ENCODE measurements at places on chromosomes 2 and 18.

DNA sequence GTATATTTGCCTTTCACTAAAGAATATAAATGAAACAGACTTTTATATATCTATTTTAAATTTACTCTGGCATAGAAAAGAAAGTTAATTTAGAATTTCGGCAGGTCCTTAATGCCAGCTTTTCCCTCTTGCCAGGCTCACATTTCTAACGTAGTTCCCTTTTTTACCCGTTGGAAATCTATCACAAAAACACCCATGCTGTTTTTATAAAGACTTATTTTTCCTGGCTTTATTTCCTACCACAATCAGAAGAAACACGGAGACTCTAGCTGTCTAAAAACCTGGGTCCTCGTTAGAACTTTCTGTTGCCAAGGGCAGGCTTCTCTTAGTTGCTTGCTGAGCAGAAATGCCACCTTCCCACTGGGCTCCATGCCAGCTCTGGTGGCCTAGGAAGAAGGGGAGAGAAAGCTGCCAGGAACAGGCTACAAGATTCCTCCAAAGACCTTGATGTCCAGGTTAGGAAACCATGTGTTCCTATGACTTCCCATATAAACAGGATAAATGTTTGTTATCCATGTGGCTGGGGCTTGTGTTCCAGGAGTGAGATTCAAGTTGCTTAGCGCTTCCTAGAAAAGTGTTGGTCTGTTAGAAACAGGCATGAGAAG lies 17.8 kb upstream of the TMEM18 start:
- H3K27me3 ChIP-seq = no peaks in the 10 kb centered on the region
- H3K4me1 ChIP-seq = peaks cover 15% of the 10 kb centered on the region
- H3K27ac ChIP-seq = no peak overlapping the region
- no peak for DNase-seq

DNA sequence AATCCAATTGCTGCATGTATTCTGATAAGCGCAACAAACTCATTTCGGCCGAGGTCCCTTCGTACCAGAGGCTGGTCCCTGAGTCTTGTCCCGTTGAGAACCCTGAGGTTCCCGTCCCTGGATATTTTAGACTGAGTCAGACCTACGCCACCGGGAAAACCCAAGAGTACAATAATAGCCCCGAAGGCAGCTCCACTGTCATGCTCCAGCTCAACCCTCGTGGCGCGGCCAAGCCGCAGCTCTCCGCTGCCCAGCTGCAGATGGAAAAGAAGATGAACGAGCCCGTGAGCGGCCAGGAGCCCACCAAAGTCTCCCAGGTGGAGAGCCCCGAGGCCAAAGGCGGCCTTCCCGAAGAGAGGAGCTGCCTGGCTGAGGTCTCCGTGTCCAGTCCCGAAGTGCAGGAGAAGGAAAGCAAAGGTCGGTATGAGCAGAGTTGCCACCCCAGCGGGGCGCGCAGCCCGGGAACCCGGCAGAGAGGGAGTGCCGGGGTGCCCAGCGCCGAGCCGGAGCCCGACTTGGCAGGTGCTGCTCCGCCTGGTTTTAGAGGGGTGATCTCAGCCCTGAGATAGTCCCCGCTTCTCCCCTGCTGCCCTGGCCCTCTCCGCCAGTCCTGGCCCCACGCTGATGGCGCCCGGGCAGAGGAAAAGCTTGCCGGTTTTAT lies 714 bp downstream of the HOXD10 start:
- no peak overlapping the region for H3K27ac ChIP-seq
- peaks cover 98% of the 10 kb centered on the region for H3K27me3 ChIP-seq
- H3K36me3 ChIP-seq = peaks cover 3% of the 10 kb centered on the region
- no peak for DNase-seq

GRCh38 chr2:75751360-75751759 lies 40.6 kb upstream of the GCFC2 start:
- H3K4me3 ChIP-seq = no peak overlapping the region
- H3K27me3 ChIP-seq = no peaks in the 10 kb centered on the region
- H3K27ac ChIP-seq = no peak overlapping the region
- H3K36me3 ChIP-seq = no peaks in the 10 kb centered on the region
- H3K4me1 ChIP-seq = peaks cover 15% of the 10 kb centered on the region

- H3K4me1 ChIP-seq = peaks cover 38% of the 10 kb centered on the region
- peaks cover 21% of the 10 kb centered on the region for H3K27me3 ChIP-seq
- peak; percentile 27 for DNase-seq
- no peak overlapping the region for H3K27ac ChIP-seq
- no peaks in the 10 kb centered on the region for H3K36me3 ChIP-seq
Measured at GRCh38 chr2:861655-862354, 88.8 kb upstream of the SNTG2 start.

DNA sequence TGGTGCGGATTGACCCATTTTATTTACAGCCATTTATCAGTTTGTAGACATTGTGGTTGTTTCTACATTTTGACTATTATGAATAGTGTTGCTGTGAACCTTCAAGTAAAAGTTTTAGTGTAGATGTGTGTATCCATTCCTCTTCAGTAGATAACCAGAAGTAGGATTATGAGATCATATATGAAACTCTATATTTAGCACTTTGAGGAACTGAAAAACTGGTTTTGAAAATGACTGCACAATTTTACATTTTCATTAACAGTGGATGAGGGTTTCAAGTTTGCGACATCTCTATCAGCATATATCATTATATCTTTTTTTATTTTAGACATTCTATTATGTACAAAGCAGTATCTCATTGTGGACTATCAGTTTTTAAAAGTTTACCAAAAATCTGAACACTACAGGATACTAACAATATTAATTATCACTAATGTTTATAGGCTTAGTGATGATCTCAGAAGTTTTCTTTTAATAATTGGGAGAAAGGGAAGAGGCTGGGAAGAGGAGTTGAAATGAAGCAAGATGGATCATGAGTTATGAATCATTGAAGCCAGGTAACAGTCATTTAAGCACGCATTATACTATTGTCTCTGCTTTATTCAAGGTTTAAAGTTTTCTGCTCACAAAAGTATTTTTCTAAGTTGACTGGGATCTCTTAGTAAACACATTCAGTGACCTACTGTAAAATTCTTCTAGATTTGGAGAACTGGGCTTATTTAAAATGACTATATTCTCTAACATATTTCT lies 329.0 kb upstream of the LRATD1 start:
- no peak for DNase-seq
- no peaks in the 10 kb centered on the region for H3K36me3 ChIP-seq
- no peak overlapping the region for H3K27ac ChIP-seq
- H3K4me3 ChIP-seq = no peak overlapping the region
- H3K27me3 ChIP-seq = no peaks in the 10 kb centered on the region

GRCh38 chr2:188196343-188197008 lies 95.2 kb upstream of the GULP1 start:
- no peak overlapping the region for H3K4me3 ChIP-seq
- H3K4me1 ChIP-seq = peaks cover 1% of the 10 kb centered on the region
- H3K27me3 ChIP-seq = no peaks in the 10 kb centered on the region
- no peak for DNase-seq

DNA sequence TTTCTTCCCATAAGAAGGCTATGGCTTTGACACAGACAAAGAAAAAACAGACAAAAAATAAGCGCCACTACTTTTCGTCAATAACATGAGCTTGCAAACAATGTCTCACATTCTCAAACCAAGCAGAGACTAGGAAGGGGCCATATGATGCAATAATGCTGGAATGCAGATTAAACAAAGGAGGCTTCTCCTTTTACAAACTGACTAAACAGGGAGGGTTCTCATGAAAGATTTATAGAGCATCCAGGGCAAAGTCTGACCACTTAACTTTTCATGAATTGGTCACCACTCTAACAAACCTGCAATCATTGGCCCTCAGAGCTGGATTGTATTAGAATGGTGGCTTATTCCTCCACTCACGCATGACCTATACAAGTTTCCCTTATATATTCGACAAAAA lies 663.3 kb upstream of the CHAC2 start:
- H3K27ac ChIP-seq = peak overlapping the region; percentile 17
- no peaks in the 10 kb centered on the region for H3K36me3 ChIP-seq
- peaks cover 18% of the 10 kb centered on the region for H3K4me1 ChIP-seq
- H3K4me3 ChIP-seq = no peak overlapping the region

DNA sequence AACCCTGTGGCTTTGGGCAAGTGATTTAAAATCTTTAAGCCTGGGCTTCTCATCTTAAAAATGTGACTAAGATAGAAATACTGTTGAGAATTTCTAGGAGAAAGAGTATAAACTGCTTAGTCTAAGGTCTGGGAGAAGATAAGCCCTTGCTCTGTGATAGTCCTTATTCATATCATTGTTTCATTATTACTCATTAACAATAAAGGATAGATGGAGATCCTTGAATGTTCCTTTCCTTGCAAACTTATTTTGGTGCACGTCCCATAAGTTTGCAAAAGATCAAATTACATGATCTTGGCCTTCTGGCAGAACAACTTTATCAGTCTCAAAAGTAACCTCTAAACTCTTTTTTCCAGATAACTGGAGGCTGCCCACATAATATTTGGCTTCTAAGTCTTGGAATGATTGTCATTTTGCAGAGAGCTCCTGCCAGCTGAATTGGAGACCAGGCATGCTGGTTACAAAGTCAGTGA lies 138.3 kb downstream of the FAM124B start:
- H3K27me3 ChIP-seq = no peaks in the 10 kb centered on the region
- no peaks in the 10 kb centered on the region for H3K36me3 ChIP-seq
- peaks cover 29% of the 10 kb centered on the region for H3K4me1 ChIP-seq

DNA sequence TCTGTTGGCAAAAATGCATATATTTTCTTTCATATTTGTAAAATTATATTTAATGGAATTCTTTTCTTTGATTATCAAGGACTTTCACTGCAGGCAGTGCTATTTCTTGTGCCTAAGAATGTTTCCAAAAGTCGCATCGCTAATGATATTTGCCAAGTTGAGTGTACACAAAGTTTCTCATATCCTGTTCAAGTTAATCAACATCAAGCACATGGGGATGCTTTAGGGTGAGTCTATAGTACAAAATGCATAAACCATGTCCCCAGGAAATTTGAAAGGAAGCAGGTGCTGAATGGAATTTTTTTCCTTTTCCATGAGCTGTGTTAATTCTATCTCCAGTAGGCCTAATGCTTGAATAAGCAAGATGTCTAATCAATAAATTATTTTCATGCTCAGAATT lies 129.7 kb downstream of the GALNT1 start:
- no peaks in the 10 kb centered on the region for H3K4me1 ChIP-seq
- H3K27me3 ChIP-seq = no peaks in the 10 kb centered on the region
- H3K27ac ChIP-seq = no peak overlapping the region
- no peak for DNase-seq
- peaks cover 41% of the 10 kb centered on the region for H3K36me3 ChIP-seq
- H3K4me3 ChIP-seq = no peak overlapping the region
